HFF-Myc (cell line): ENCODE measurements at places on chromosomes 11 and 22.

- DNase-seq: no peak
Observed at GRCh38 chr22:43092085-43092484, 2.9 kb upstream of the TTLL1 start.

DNA sequence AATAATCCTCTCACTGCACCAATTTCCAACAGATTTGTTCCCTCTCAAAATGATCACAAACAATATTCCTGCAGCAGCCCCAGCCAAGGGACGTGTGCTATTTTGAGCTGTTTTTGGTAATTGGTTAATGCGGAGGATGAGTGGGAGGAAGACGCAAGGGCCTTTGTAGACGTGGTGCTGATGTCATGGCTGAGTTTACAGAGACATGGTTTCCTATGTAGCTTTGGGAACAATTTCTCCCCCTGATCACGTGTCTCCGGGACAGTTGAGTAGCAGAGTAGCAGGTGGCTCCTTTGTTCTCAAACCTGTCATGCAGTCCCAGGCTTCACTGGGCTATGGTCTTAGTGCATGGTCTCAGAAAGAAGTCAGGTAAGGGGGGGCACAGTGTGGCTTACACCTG, 183.2 kb upstream of the NECTIN1 start:
- no peak for DNase-seq

- DNase-seq: no peak
Observed at GRCh38 chr22:42286205-42286604, 15.8 kb upstream of the TCF20 start.

GRCh38 chr22:30878516-30879414, 89.8 kb downstream of the MORC2 start:
- DNase-seq: no peak

DNA sequence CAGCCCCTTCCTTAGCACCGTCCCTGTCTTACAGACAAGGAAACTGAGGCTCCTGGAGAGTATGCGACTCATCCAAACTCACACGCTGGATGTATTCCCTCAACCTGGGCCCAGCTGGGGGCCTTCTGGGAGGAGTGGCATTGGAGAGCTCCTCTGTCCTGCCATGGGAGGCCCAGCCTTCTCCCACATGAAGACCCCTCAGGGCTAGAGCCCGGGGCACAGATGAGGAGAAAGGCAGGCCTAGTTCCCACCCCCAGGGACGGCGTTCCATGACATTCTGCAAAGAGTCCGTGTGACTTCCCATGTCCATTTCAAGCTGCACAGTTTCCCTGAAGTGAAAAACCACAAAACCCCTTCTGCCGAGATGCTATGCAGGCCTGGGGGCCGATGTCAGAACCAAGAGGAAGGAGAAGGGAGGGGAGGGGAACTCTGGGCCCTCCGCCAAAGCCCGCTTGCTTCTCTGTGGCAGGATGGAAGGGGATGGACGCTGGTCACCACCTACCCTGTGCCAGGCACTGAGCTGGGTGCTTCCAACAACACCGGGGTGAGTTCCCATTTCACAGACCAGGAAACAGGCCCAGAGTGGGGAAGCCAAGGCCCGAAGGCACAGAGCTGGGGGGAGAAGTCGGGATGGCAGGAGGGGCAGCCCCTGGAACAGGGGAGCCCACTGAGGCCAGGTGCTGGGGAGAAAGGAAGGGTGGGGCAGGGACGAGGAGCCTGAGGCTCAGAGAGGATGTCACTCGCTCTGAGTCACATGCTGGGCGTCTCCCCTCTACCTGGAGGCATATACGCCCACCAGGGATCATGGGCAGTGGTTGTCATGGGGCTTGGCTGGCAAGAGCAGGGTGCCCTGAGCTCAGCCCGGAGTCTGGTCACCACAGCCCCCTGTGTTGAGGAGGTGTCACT, 15.7 kb downstream of the RAC2 start:
- DNase-seq: no peak

GRCh38 chr11:109972939-109973338, 120.3 kb upstream of the ZC3H12C start:
- no peak for DNase-seq

- DNase-seq: no peak
Observed at GRCh38 chr22:49535527-49536125, 292.0 kb downstream of the BRD1 start.
